ENCODE measurements at places on chromosomes 4 and X. TPM values are rescaled to one million over a fixed set of nuclear protein-coding genes. Genes with fewer than 3 reads are reported as not detected.

- no peak for DNase-seq
Observed at GRCh38 chr4:38449506-38450174, 214.4 kb upstream of the KLF3 start.

- no peak for DNase-seq
Observed at GRCh38 chr4:108270466-108271450, 102.0 kb upstream of the LEF1 start.

- no peak for DNase-seq
Observed at GRCh38 chr4:97353876-97354275, 789.4 kb downstream of the STPG2 start.

- DNase-seq: no peak
Observed at GRCh38 chr4:185217408-185217975, 8.1 kb downstream of the SNX25 start.

DNA sequence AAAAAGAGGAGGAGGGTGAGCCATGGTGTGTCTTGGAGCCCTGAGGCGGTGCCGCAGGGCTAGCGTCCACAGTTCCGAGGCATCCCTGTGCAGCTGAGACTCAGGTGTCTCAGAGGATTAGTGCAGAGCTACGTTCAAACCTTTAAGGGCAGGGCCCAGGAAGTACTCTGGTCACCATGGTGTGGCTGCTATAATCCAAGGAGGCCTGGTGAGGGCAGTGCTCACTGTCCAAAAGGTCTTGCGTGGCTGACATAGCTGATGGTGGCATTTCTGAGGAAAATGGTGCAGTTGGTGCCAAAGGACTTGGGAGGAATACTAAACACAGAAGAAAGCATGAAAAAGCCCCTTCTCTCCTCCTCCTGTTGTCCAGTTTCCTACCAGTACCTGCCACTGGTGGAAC is 146.9 kb downstream of the DCHS2 start:
- DNase-seq: no peak

GRCh38 chr4:72842323-72842722 is 227.2 kb downstream of the COX18 start:
- no peak for DNase-seq

DNA sequence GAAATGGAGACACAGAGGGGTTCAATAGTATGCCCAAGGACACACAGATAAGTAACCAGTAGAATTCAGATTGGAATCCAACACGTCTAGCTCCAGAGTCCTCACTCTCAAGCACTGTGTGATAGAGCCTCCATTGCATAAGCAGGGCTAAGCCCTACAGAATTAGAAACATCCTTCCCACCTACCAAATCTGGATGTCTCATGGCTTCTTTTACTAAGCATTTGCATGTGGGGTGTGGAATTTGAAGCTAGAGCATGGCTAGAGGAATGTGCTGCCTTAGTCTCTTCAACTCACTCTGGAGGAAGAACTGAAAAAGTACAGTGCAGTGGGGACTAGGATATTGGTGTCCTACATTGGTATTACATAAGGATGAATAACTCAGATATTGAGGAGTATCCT is 119.4 kb downstream of the MFAP3L start:
- no peak for DNase-seq

The SGCB gene
- total RNA-seq: 54.0 TPM

The FMR1NB gene
- not detected for total RNA-seq

The CLTRN gene
- not detected for total RNA-seq

GRCh38 chr4:183059797-183060196 is 39.3 kb upstream of the WWC2 start:
- DNase-seq: no peak

The PF4V1 gene
- not detected for total RNA-seq

The GIMD1 gene
- total RNA-seq: not detected

The EGF gene
- not detected for total RNA-seq

Measured in endothelial cell of umbilical vein (primary cell).